ENCODE measurements at places on chromosomes 12 and 14.

- DNase-seq: no peak
These were observed 337.0 kb upstream of the CLEC14A start for GRCh38 chr14:38592764-38593442.

GRCh38 chr12:60174476-60174875 lies 578.6 kb downstream of the SLC16A7 start:
- no peak for DNase-seq

GRCh38 chr14:69317780-69318179 lies 57.8 kb downstream of the GALNT16 start:
- no peak for DNase-seq

DNA sequence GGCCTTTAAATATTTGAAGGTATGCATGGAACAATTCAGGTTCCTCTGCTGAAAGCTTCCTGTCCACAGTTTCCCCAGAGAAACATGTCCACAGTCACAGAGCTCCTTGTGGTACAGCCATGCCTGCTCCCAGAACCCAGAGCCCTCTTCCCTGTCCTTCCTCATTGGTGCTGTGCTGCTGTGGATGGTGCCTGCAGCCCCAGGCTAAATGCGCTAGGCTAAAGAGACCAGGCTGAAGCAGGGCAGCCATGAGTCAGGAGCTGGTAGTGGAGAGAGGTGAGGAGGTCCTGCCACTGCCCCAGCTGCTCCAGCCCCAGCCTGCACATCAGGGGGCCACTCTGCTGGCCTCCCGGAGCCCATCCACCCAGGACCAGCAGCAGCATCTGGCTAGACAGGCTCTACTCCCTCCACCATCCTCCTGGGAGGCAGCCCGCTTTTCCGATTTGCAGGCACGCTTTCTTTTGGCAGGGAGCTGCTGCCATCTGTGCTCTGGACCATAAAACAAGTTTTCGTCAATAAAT lies 65.4 kb upstream of the DDX11 start:
- DNase-seq: peak; percentile 84

GRCh38 chr12:11954181-11954580 lies 116.6 kb upstream of the BCL2L14 start:
- DNase-seq: no peak

GRCh38 chr14:59336098-59336497 lies 129.1 kb downstream of the GPR135 start:
- DNase-seq: no peak

DNA sequence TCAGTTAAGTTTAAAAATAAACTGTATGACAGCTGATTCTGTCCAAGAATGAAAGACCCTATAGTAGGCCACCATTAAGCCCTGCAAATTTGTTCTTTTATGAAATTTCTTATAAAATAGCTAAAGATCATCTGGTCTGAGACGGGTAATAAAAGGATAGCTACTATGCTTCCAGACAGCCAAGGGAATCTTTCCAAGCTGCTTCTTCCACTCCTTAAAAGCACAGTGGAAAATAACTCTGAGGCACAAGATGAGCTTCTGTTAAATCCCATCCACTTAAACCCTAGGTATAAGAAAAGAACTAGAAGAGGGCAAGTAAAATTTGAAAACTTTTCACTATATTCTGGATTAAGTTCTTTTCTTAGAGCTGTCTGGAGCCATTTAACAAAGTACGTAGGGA lies 194.3 kb downstream of the CAPZA3 start:
- DNase-seq: no peak

DNA sequence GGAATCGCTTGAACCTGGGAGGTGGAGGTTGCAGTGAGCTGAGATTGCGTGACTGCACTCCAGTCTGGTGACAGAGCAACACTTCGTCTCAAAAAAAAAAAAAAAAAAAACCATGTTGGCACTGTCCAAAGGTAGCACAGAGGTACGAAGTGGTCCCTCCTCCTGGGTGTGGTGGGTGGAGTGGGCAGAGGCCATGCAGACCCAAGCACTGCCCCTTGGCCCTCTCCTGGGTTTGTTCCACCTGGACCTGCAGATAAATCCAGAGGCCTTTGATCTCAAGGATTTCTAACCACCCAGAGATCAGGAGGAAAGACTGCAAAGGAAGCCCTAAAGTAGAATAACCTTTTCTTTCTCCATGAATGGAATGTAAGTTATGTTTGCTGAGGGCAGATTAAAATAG lies 8.7 kb upstream of the GALNT6 start:
- DNase-seq: no peak

All from NCI-H524 (cell line).